ENCODE measurements at places on chromosomes 6 and 20.

DNA sequence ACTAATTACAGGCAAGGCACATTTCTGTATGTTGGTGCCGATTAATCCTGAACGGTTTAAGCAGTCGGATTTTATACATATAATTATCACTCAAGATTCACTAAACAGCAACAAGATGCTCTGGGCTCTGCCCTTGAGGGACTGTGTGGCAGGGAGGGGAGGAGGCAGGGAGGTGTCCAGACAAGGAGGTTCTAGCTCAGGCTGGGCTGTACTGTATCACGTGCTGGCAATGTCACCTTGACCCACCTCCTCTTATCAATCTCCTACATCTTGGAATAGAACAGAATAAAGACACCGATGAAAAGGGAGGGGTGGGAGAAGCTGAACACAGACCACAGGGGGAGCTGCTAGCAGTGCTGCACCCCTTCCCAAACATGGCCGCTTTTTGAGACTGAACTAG, 65.7 kb downstream of the LRFN2 start:
- DNase-seq, result no peak

GRCh38 chr6:47734831-47735481, 36.6 kb downstream of the ADGRF4 start:
- DNase-seq, result no peak

- no peak for DNase-seq
Observed at GRCh38 chr20:1010659-1011058, 8.5 kb upstream of the RSPO4 start.

- no peak for DNase-seq
Observed at GRCh38 chr6:5159162-5159561, 74.0 kb downstream of the PPP1R3G start.

DNA sequence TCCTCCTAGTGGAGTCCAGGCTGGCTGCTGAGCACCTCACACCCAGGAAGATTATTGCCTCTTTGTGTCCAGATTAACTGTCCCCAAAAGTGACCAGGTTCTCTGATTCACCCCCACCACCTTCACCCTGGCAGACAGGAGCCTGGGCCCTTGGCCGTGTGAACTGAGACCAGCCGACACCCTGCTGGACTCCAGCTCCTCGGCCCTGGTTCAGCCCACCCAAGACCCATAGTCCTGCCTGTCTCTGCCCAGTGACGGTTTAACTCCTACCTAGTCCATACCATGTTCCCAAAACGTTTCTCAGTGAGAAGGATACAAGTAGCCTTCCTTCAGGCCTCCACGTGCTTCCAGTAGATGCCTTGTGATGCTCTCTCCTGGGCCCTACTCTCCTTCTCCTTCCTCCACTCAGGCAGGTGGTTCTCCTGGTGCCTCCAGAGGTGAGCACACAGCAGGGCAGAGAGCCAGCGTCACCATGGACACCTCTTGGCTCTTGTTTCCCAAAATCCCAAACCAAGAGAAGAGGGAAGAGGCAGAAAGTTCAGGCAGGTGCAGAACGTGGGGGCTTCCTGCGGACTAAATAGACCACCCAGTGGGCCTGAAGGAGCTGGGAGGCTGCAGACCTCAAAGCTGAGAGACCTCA, 134.4 kb upstream of the CST7 start:
- DNase-seq, result no peak

GRCh38 chr6:129996387-129996786, 22.0 kb upstream of the L3MBTL3 start:
- no peak for DNase-seq

DNA sequence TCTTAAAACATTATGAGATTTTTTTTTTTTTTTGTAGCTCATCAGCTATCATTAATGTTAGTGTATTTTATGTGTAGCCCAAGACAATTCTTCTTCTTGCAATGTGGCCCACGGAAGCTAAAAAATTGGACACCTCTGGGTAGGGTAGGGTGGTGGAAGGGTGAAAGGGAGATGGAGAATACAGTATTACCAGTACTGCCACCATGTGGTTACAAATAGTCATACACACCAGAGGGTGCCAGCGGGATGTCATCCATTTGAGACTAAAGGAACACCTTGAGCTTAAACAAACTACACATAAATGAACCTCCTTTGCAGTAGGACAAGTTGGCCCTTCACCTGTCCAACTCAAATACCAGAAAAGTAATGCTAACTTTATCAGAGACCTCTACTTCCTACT, 601.9 kb downstream of the HTR1B start:
- DNase-seq, result no peak

DNA sequence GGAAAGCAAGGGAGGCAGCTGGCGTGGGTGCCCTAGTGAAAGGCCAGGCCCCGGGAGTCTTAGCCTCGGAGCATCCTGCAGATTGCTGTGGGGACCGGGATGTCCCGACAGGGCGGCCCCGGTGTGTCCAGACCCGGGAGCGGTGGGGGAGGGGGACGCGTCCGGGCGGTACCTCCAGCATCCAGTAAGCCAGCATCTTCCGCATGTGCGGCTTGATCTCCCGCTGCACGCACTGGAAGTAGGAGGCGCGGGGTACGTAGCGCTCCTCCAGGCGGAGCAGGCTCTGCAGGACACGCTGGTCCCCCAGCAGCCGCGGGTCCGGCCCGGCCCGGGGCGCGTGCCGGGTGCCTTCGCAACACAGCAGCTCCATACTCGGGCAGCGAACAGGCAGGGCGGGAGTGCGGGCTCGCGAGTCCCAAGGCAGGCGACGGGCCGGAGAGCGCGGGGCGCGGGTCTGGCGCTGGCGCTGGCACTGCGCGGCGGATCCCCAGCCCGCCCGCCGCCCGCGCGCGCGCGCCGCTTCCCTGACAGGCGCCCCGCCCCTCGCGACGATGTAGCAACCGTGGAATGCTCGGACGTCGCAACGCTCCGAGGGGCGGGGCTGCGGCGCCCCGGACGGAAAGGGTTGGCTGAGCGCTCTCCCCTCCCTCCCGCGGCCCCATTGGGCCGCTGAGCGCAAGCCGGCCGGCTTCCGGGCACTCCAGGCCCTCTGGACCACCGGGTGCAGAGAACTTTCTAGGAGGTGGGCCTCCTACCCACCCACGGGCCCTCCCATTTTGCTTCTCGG, at the start of gene CCND3:
TSS of gene CCND3 (minus strand) at position 529 of the 787 bp plus-strand sequence. CDS start at position 370, 159 bp downstream.
- peak; percentile 96 for DNase-seq

DNA sequence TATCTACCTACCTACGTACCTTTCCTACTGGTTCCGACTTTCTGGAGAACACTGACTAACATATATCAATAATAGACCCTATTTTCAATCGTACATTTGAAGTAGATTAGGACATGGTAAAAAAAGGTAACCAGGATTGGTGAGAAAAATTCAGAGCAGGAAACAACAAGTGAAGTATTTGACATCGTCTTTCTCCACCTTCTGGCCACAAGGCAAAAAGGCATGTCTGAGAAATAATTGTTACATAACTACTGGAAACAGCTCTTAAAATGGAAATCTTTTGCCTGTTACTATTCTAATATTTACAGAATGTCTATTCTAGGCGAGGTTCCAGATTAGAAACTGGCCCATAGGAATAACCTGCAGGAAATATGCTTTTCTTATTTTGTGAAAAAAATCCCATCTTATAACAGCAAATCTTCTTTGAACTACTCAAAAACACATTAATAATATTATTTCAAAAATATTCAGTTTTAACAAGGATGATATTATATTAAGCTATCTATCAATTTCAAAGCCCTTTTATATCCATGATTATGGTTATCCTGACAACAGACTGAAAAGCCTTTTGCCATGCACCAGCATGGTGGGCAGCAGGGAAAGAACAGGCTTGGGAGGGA, 80.8 kb downstream of the RCAN2 start:
- peak; percentile 81 for DNase-seq

Data from NCI-H510A treated with DMSO at 0.1 percent for 48 hours (cell line).